SJCRH30 (cell line): ENCODE measurements at places on chromosomes 2 and 18. TPM values are rescaled to one million over a fixed set of nuclear protein-coding genes. Genes with fewer than 3 reads are reported as not detected.

The TYMS gene
- total RNA-seq, result 83.7 and 91.8 TPM in 2 replicates

The ANKRD62 gene
- not detected in 2 replicates for total RNA-seq

The WNT10A gene
- total RNA-seq, result 0.10 and 0.28 TPM in 2 replicates

The CCDC141 gene
- 5.3 and 5.5 TPM in 2 replicates for total RNA-seq

The NOL4 gene
- 0.06 and 0.08 TPM in 2 replicates for total RNA-seq

The MAPK4 gene
- not detected in 2 replicates for total RNA-seq

The SH2D6 gene
- total RNA-seq, result 0.25 and 0.77 TPM in 2 replicates

The HOXD13 gene
- total RNA-seq, result 11.0 and 13.6 TPM in 2 replicates

The SERPINB3 gene
- not detected in 2 replicates for total RNA-seq

The FAHD2B gene
- total RNA-seq, result 4.8 and 5.9 TPM in 2 replicates

DNA sequence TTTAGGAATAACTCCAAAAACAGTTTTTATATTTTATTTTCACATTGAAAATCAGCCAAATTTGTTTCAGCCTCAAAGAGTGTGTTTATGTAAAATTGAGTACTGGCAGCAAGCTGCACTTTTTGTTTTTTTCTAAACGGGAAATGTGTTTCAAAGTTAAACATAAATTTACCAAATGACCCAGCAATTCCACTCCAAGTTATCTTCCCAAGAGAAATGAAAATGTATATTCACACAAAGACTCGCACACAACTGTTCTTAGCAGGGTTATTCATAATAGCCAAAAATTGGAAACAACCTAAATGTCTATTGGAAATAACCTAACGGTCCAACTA lies 9.3 kb downstream of the ALPK2 start:
- DNase-seq, result no peak

DNA sequence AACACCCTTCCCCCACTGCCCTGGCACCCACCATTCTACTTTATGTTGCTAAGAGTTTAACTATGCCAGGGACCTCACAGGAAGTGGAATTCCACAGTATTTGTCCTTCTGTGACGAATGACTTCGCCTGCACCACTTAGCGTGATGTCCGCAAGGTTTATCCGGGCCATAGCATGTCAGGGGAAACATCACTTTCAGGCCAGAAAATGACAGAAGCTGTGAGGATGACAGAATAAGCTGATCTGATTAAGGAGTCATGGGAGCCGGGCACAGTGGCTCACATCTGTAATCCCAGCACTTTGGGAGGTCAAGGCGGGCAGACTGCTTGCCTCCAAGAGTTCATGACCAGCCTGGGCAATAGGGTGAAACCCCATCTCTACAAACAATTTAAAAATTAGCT lies 248.8 kb downstream of the EIPR1 start:
- DNase-seq, result no peak

DNA sequence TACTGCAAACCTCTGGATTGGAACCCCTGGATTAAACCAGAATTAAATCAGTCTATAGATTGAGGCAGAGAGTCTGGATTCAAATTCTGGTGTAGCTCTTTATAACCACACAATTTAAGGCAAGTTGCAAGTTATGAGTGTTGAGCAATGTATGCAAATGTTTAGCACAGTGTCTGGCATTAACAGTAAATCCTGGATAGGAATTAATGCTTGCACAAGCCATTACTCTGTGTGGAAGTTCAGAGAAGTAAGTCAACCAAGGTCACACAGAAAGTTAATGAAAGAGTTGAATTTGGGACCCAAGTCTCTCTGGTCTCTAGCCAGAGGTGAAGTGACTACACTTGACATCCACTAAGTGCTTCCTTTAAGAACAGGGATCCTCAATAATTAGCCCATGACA lies 2.0 kb upstream of the MARCO start:
- DNase-seq, result no peak

DNA sequence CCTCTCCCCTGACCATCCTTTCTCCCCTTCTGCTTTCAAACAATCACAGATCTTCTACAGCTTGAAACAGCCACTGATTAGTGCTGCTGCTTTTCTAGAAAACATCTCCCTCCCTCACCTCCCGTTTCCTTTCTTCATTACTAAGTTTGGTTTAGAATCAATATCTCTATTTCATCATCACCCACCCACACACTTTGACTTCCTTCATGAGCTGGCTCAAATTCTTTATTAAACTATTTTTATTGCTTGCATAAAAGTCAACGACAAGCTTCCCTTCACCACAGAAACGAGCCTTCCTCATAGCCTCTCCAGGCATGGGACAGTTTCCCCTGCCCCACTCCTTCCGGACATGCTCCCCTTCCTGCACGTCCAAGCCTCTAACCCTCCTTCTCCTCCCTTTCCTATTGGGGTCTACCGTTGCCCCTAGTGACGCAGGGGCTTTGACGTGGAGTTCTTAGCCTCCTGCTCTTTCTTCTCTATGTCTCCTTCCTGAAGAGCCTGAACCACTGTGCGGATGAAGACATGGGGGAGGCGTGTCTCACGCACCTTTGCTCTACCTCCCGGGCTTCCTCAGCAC lies 172.0 kb downstream of the AFF3 start:
- DNase-seq, result no peak

DNA sequence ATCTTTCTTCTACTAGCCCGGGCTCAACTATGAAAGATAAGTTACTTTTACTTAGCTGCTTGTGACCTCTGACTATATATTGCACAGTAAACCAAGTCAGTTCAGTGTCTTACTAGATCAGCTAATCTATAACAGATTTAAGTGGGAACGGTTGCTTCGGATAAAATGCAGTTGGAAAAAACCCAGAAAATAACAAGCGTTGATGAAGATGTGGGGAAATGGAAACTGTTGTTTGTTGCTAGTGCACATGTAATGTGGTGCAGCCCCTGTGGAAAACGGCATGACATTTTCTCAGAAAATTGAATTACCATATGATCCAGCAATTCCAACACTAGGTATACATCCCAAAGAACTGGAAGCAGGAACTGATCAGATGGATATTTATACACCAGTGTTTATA lies 248.5 kb downstream of the PRKCE start:
- no peak for DNase-seq

GRCh38 chr2:120189189-120189588 lies 34.0 kb downstream of the TMEM185B start:
- no peak for DNase-seq

DNA sequence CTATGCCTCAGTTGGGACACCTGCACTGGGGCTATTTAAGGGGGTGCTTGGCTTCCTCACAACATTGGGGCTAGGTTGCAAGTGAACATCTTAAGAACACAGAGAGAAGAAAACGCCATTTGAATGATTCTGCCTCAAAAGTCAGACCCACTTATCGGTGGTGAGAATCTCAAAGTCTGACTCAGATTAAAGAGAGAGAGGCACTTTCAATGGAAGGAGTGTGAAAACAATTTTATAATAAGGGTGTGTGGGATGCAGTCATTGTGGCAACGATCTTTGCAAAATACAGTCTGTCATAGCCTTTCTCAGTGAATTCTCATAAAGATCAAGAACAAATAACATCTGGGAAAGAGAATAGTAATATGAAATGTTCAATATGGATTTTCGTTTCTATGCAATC lies 41.8 kb downstream of the CCDC102B start:
- no peak for DNase-seq

DNA sequence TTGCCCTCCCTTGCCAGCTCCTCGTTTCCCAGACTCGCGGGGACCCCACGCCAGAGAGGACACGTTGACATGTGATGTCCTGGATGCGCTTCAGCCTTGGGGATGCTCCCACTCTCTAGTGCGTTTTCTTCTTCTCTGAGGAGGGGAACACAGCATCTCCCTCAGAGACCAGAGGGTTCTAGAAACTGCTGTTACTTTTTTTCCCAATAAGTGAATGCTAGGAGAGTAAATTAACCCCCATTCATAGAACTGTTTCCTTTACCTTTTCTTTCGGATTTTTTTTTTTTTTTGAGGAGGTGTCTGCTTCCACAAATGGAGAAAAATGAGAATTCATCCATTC lies 370 bp upstream of the EFEMP1 start:
- no peak for DNase-seq

DNA sequence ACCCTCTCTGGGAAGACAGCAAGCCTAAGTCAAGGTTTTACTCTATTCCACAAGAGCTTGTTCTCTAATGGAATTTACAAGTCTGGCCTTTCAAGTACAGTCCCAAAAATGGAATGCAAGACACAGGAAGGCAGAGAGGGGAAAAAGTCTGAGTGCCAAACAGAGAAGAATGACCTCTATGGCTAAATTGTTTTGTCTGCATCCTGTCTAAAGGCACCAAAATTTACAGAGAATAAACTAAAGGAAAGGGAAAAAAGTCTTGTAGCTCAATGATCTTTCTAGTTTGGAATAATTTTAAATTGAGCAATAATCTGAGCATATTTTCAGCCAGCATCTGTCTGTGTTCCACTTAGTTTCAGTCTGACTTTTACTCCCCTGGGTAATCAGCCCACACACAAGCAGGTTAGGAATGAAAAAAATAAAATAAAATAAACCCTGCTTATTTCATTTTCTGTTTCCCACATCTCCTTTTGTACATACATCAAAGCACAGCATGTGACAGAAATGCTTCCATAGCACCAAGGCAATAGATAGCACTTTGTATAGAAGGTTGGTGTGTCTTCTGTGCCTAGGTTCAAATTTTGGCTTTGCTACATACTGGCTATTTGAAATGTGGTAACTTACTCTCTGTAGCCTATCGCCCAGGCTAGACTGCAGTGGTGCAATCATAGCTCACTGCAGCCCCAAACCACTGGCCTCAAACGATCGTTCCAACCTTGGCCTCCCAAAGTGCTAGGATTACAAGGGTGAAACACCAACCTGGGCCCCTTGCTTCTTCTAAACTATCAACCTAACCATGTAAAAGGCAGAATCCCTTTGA lies 105.1 kb downstream of the SLC8A1 start:
- no peak for DNase-seq

GRCh38 chr2:18626958-18627650 lies 37.7 kb upstream of the NT5C1B start:
- DNase-seq, result no peak

- DNase-seq, result no peak
These were observed 145.0 kb downstream of the DAW1 start for GRCh38 chr2:228016402-228016801.

DNA sequence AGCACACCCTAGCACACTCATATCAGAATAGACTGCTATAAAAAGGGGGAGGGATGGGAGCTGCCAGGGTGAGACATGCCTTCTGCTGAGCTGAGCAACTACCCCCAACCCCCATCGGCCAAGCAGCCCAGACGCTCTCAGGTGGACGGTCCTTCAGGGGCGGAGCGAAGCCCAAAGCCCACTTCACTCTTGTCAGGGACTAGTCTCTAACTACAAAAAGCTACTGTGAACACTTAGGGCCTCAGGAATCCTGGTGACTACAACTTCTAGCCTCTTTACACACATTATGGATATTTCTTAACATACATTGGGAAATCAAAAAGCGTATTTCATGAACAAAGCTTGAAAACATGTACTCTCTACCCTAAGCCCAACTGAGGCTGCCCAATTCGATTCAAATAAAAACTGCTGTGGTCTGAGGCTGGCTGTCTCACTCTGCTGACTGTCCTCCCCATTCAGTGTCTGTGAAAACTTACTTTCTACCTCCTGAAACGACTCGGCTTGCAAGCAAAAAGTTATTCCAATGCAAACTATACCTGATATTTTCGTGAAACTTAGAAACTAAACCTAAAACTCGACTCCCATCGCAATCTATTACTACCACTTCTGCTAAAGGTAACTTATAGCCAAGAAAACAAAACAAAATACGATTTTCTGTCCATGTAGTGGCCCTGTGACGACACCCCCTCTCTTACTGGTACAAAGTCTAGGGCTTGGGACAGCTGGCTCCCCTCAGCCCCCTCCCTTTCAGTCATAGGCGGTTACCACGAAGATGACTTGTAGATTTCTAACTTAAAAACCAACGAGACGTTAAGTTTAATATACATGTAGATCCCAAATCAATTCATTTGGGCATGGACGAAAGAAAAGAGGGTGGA lies 1.2 kb downstream of the SERTAD2 start:
- peak; percentile 62 for DNase-seq

DNA sequence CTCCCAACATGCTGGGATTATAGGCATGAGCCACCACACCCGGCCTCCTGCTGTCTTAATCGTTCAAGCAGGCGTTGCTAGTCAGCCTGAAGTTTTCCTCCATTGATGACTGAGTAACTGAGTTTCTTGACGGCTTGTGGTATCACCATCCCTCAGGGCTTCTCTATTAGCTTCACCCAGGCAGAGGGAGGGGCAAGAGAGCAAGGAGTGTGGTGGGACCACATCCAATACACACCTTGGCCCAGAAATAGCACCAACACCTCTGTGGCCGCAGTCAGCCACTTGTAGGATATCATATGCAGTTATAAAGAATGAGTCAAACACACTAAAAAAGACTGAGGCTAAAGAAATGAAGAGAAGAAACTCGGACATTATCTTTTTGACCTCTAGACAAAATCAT lies 1009.4 kb upstream of the CELF4 start:
- no peak for DNase-seq

- no peak for DNase-seq
These were observed 260.5 kb upstream of the RASGRP3 start for GRCh38 chr2:33215983-33216382.

- DNase-seq, result no peak
These were observed 115.0 kb downstream of the GBX2 start for GRCh38 chr2:236052926-236053821.
